Glomerular endothelial cell (primary cell): ENCODE measurements at places on chromosomes 2 and 18.

GRCh38 chr18:43034683-43035500, 80.6 kb downstream of the RIT2 start:
- DNase-seq = no peak

DNA sequence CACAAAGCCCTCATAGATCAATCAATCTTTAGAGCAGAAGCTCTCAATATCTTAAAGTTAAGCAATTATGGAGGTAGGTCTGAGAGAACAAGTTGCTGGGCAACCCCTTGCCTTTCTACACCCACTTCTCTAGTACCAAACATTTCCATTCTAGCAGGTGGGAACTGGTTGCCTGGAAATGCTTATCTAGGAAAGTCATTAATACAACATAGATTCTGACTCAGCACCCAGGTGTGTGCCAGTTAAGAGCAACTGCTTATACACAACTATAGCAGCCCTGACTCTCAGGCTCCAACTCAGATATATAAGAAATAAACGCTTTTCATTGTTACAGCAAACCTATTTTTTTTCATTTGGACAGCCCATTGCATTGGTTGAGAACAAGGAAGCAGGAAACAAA, 237.7 kb downstream of the IRS1 start:
- DNase-seq = no peak

GRCh38 chr2:11744631-11745394, 1.6 kb upstream of the LPIN1 start:
- DNase-seq = no peak

GRCh38 chr18:62957885-62958472, 242.6 kb downstream of the PHLPP1 start:
- no peak for DNase-seq

DNA sequence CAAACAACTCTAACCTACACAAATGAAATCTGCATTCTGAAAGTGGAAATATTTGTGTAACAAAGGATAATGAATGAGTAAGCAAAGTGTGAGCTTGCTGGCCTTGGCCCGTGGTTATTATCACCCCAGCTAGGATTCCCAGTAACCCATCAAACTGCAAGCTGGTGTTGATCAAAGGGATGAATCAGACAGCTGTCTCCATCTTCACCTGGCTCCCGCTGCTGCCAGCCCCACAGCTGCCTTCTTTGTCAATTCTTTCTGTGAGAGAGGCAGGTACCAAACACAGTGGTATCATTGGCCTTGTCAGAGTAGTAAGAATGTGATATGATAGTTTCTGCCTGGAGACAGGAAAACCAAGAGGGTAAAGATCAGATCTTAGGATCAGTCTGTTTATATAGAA, 25.2 kb upstream of the RGPD4 start:
- no peak for DNase-seq

DNA sequence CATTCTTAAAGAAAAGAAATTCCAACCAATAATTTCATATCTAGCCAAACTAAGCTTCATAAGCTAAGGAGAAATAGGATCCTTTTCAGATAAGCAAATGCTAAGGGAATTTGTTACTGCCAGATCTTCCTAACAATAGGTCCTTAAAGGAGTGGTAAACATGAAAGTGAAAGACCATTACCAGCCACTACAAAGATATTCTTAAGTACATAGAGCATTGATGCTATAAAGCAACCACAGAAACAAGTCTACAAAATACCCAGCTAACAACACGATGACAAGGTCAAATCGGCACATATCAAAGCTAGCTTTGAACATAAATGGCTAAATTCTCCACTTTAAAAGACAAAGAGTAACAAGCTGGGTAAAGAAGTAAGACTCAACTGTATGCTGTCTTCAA, 188.9 kb upstream of the RPRM start:
- no peak for DNase-seq

GRCh38 chr2:206158563-206159345, 490 bp downstream of the NDUFS1 start:
- no peak for DNase-seq

DNA sequence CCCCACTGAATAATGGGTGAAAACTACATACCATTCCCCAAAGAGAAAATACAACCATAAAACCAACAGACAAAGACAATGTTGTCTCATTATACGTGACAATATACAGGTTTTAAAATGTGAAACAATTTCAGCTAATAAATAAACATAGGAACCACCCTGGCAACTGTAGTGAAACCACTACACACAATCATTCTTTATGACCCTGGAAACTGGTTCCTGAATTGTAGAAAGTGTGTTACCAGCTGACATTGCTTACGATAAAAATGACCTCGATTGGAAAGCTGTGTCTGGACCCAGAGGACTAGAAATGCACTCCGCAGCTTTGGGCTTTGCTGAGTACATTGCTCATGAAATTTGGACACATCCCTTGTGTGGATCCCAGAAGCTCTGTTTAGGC, 73.9 kb upstream of the LPIN2 start:
- DNase-seq = no peak

GRCh38 chr2:108967757-108968156, 21.3 kb downstream of the EDAR start:
- no peak for DNase-seq

DNA sequence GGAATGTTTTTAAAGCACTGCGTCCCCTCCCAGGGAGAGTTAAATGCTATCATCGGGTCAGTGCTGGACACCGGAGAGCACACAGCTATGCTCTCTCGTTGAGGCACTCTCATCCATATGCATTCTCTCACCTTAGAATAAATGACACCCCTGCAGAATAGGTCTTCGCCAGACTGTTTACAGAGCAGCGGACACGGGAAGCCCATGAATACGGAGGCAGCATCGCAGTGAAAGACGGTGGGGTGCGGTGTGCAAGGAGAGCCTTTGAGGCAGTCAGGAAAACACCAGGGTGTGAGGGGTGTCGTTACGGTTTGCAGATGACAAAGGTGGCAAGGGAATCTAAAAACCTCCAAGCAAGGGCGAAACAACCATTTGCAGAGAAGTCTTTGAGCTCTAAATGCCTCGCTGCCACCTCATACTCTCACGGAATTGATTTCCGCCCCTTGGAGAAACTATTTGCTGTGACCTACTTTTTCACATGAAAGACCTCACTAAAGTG, 169.2 kb upstream of the FHL2 start:
- no peak for DNase-seq

- DNase-seq = no peak
These were observed 135.0 kb downstream of the IKZF2 start for GRCh38 chr2:213016166-213016983.

- no peak for DNase-seq
These were observed 42.1 kb upstream of the LAPTM4A start for GRCh38 chr2:20093263-20094141.

DNA sequence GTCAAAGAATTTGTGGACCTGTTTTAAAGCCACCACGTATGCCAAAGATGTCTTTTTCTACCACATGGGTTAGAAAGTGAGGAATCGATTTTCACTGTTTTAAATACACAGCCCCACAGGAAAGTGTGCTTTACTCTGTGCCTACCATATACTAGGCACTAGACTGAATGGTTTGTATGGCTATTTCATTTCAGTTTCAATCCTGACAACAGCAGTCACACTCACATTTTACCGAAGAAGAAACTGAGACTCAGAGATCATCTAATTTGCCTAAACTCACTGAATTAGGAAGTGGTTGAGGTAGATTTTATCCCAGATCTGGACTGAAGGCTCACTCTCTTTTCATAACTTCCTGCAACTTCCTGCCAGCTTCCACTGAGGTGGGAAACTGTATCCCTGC, 176.4 kb downstream of the ALK start:
- DNase-seq = no peak

DNA sequence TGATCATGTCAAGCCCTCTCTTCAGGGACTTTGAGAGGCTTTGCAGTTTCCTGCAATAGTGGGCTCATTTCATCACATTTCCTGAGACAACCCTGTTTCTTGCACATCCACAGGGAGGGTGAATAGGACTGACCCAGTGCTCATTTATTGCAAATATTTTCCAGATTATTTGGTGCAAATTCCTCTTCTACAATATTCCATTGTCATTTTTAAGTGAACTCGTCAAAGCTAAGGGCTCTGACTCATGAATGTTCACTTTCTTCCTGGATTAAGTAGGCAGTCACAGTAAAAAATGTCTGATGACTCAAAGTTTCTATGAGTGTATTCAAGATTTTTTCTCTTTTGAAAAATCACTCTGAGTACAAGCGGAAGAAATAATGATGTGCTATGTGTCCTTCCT, 225.5 kb upstream of the GALNT5 start:
- DNase-seq = peak; percentile 64

GRCh38 chr2:238122287-238123217, 15.9 kb upstream of the KLHL30 start:
- DNase-seq = no peak

- no peak for DNase-seq
These were observed 62.6 kb downstream of the PTPN2 start for GRCh38 chr18:12821408-12821807.

GRCh38 chr18:22550861-22551260, 133.1 kb upstream of the CTAGE1 start:
- DNase-seq = no peak

- no peak for DNase-seq
These were observed 469.4 kb upstream of the SMIM21 start for GRCh38 chr18:75896865-75897264.

GRCh38 chr2:207260021-207260420, 94.3 kb upstream of the KLF7 start:
- DNase-seq = no peak

DNA sequence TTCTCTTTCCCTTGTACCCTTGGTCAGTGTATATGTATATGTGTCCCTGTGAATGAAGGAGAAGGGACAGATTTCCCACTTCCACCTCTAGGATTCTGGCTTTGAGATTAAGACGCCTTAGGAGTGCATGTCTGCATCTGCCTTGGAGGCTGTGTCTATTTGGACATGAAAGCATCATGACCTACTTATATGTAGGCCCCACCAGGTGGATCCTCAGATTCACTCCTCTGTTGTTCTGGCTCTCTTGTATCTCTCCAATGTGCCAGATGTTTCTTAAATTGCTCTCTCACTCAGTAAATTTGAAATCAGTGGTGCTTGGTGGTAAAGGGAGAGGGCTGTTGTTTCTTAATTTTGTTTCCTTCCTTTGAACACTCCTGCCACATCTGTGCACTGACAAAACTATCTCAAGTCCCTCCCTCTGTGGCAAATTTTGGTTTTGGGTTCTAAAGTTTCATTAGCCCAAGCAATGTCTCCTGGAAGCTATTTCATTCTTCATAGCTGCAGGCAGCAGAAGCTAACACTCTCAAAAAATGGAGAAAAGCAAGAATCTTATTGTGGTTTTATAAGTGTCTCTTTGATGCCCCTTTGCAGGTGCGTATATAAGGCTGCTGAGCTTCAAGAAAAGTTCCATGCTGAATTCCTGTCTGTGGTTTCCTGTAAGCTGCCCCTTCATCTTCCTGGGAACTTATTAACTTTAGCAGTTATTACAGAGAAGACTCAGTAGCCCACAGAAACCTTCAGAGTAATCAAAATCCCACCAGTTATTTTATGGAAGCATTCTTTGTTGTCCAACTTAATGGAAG, 179.7 kb upstream of the SETBP1 start:
- no peak for DNase-seq

DNA sequence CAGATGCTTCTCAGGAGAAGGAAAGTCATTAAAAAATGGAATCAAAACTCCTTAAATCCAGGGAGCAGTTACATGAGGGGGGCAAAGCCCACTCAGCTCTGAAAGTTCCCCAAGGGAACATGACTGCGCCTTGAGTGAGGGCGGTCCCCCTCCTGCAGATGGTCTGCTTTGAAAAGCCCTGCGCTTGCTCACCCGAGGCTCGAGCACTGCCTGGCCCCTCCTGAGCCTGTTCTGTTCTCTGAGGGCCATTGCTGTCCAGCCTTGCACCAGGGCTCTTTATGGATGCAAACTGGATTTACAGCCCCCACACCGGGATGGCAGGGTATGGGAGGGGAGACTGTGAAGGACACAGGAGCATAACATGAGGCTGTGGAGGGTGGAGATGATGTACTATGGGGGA, 37.8 kb upstream of the DNMT3A start:
- no peak for DNase-seq

DNA sequence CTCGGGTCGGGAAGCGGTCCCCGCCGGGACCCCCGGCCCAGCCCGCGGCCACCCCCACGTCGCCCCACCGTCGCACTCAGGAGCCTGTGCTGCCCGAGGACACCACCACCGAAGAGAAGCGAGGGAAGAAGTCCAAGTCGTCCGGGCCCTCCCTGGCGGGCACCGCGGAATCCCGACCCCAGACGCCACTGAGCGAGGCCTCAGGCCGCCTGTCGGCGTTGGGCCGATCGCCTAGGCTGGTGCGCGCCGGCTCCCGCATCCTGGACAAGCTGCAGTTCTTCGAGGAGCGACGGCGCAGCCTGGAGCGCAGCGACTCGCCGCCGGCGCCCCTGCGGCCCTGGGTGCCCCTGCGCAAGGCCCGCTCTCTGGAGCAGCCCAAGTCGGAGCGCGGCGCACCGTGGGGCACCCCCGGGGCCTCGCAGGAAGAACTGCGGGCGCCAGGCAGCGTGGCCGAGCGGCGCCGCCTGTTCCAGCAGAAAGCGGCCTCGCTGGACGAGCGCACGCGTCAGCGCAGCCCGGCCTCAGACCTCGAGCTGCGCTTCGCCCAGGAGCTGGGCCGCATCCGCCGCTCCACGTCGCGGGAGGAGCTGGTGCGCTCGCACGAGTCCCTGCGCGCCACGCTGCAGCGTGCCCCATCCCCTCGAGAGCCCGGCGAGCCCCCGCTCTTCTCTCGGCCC, 13.6 kb downstream of the SPEG start:
- DNase-seq = no peak

DNA sequence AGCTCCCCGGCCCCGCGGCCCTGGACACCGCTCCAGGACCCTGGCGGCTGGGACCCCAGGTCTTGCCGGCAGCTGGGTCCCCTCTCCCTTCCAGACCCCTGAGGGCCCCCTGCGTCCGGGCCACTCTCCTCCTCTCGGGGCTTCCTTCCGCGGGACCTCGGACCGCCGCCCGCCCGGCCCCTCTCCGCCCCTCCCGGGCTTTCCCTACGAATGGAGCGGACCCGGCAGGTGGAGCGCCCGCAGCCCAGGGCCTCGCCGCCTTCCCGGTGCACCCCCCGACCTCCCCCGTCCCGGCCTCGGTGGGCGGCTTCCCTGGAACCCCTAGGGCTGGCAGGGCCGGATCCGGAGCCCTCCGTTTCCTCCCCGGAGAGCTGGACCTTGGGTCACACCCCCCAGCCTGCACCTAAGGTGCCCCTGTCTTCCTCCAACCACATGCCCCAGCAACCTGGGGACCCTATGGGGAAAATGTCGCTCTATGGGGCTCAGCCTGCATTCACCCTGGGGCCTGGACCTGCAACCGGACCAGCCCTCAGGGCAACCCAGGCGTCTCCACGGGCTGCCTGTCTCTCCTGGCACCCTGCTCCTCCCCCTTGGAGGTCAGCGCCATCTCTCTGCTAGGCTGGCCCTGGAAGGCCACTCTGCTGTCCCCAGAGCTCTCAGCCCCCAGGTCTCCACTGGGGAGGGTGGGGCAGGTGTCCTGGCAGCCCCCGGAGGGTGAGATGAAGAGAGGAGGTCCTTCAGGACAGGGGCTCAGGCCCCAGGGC, 730 bp downstream of the B3GNT7 start:
- no peak for DNase-seq
